ENCODE measurements at places on chromosomes 16 and 17.

GRCh38 chr17:59565959-59566324, 532 bp downstream of the DHX40 start:
- peak; percentile 70 for DNase-seq

- no peak for DNase-seq
Observed at GRCh38 chr16:88439016-88439415, 14.1 kb upstream of the ZFPM1 start.

DNA sequence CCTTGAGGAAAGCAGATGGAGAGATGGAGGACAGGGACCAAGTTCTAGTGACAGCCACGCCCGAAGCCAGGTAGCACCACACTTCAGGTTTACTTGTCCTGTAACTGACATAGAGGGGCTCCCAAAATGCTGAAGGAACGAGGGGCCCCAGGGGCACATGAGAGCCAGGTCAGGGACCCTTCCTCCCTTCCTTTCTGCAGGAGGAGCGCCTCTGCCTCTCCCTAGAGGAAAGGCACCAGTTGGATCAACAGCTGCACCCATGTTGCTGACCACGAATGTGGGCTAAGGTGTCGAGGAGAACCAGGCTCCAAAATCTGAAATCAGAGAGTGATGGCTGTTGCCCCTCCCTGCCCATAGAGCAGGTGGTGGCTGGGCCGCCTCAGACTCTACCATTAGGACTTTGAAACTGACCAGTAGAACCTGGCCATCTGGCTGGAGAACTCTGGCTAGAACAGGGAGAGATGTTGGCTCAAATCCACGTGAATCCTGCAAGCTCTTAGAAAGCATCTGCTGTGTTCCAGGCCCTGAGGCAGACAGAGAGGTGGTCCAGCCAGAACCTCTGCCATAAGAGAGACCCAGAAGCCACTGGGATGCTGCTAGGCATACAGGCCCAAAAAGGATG, 218.8 kb downstream of the KATNIP start:
- no peak for DNase-seq

DNA sequence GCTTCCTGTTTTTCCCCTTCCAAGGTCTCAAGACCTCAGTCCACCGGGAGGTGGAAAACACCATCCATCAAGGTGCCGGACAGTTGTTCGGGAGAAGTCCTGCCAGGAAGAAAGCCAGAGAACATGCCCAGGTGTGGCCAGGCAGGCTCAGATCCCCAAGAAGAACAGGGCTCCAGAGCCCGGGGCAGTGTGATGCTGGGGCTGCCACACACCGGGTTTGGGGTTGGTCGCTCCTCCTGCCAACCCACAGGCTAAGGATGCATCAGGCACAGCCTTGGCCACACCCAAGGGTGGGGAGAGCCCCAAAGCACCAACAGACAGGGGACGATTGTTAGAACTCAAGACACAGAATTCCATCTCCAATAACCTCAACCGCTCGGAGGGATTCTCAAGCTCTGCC, 19.7 kb downstream of the ZFHX3 start:
- DNase-seq: no peak

GRCh38 chr17:65727246-65727645, 165.8 kb upstream of the AXIN2 start:
- DNase-seq: no peak

GRCh38 chr17:77316191-77316641, 175.4 kb downstream of the SEC14L1 start:
- no peak for DNase-seq

DNA sequence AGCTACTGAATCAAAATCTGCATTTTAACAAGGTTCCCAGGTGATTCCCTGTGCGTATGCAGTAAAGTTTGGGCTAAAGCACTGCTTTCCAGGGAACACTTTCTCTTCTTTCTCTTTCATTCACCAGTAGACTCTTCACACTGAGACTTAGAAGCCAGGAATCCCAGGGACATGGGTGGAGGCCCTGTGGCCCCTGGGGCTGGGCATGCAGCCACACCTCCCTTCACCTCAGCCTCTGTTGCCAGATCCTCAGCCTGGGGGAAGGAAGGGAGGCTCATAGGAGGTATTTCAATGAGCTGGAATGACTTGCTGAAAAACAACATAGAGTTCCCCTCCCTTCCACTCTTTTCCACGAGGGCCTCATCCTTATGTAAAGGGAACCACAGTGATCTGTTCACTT, 1.2 kb downstream of the G6PC3 start:
- DNase-seq: no peak

DNA sequence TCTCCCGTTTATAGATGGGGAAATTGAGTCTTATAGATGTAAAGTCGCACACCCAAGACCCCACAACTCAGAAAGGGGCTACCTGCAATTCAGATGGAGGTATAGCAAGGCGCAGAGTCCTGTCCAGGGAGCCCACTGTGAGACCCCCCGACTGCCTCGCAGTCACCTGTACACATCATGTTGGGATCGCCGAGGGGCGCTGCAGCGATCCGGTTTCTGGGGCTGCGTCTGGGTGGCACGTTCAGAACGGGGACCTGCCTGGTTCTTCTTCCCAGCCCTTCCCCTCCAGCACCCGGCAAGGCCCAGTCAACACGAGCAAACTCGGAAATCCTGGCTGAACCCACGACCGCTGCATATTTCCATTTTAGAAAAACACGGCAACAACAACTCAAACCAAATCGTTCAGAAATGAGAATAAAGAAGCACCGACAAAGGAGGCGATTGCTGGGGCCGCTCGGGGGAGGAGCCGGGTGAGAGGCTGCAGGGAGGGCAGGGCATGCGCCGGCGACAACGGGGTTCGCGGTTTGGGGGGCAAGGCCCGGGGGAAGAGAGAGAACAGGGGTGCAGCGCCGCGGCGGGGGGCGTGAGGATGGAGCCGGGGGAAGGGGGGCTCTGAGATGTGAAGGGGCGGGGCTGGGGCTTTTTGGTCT, 643 bp downstream of the HSDL1 start:
- no peak for DNase-seq

- DNase-seq: no peak
Observed at GRCh38 chr16:50928065-50928464, 186.2 kb downstream of the CYLD start.

- no peak for DNase-seq
Observed at GRCh38 chr16:89074803-89075688, 18.6 kb upstream of the ACSF3 start.

DNA sequence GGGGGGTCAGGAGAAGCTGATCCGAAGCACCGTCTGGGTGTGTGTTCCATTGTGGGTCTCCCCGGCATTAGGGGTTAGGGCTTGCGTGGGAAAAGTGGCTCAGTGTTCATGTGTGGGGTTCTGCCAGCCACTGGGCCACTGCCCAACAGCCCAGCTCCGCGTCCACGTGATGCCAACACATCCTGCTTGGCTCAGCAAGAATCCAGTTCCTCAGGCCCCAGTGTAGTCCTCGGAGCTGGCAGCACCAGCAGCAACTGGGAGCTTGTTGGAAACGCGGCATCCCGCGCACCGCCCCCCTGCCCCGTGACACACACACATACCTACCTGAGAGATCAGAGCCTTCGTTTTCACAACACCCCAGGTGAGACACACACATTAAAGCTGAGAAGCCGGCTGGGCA, 18.9 kb downstream of the LGALS9 start:
- DNase-seq: no peak

DNA sequence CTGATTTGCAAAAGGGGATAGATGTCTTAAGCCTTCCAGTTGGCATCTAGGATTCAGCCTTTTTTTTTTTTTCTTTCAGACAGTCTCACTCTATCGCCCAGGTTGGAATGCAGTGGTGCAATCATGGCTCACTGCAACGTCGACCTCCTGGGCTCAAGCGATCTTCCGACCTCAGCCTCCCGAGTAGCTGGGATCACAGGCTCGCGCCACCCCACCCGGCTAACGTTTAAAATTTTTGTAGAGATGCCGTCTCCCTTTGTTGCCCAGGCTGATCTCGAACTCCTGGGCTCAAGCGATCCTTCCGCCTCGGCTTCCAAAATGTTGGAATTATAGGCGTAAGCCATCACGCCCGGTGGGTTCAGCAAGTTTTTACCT, 571 bp upstream of the CCP110 start:
- DNase-seq: no peak

GRCh38 chr17:37829592-37830123, 84.8 kb upstream of the HNF1B start:
- DNase-seq: no peak

GRCh38 chr17:46003907-46004748, 5.1 kb downstream of the STH start:
- DNase-seq: no peak
